NCI-H1417 treated with DMSO at 0.1 percent for 48 hours (cell line): ENCODE measurements at places on chromosomes 11 and 22.

GRCh38 chr22:42299586-42300258, 29.3 kb upstream of the TCF20 start:
- no peak for DNase-seq

DNA sequence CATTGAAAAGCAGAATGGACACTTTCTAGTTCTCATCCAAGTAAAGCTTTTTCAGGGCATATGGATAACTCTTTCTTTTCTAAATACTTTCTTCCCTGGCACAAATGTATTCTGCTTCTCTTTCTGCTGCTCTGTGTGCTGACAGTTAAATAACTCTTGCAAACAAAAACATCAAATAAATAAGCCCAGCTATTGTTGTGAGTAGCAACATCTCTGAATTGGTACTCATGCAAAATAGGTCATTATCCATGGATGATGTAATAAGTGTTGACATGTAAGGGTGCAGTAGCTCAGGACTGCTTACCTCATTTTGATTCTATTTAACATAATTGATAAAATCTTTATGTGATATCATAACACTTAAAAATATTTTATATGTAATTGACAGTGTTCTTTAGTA, 164.3 kb downstream of the MSANTD4 start:
- DNase-seq = no peak

GRCh38 chr11:61778357-61778886, 14.0 kb downstream of the TMEM258 start:
- DNase-seq = no peak

DNA sequence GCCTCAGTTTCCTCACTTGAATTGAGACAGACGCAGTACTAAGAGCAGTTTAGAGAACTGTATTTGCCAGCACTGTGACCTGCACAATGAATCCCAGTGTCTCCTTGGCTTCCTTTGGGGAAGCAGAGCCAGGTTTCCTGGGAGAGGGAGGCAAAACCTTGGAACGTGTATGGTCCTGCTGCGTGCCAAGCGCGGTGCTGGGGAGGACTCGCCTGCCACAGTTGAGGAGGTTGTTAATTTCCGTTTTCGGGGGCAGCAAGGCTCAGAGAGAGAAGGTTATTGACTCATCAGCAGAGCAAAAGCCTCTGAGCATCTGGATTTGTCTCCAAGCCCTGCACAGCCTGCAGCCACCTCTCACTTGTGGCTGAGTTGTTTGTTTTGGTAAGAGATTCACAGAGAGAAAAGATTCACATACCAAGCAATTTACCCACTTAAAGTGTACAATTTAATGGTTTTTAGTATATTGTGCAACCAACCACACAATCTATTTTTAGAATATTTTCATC, 10.8 kb downstream of the SYT12 start:
- DNase-seq = no peak

- DNase-seq = no peak
These were observed 35.2 kb downstream of the XKR3 start for GRCh38 chr22:16789860-16790493.

DNA sequence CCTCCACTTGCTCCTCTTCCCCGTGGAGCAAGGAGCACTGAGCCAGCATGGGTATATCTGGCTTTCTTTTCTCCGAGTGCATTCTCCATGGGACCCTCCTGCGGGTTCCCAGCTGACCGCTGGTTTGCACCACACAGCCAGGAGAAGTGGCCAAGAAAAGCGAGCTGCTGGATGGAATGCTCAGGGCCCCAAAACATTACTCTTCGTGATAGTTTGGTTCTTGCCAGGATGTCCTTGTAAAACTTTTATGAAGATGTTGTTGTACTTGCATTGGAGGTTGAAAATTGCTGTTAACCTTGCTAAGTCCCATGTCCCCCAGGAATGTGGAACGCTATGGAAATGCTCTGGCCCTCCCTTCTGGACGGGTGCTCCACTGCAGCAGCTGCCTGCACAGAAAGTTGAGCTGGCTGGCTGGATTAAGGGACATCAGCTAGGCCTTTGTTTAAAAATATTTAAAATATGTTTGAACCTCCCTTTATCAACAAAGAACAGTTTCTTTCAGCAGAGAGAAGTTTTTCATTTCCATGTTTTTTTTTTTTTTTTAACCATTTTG, 68.7 kb downstream of the ZNRF3 start:
- no peak for DNase-seq

DNA sequence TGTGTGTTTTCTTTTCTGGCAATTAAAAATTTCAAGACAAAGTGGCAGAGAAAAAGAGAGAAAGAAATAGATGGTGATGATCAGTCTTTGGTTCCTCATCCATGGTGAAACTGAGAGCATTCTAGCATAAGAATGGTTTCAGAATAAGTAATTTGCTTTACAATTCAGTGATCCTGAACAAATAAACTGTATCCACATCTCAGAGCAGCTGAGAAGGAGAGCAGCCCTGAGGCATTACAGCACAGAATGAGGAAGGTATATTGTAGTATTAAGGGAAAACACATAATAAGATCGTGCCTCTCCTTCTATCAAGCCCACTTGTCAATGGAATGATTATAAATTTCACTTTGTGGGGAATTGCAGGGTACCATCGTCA, 17.4 kb downstream of the LUZP2 start:
- DNase-seq = no peak

DNA sequence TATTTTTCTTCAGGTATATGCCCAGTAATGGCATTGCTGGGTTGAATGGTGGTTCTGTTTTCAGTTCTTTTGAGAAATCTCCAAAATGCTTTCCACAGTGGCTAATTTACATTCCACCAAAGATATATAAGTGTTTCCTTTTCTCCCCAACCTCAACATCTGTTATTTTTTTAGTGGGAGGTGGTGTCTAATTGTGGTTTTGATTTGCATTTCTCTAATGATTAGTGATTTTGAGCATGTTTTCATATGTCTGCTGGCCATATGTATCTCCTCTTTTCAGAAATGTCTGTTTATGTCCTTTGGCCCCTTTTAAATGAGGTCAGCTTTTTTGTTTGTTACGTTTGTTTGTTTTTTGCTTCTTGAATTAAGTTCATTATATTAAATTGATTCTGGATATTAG, 760.2 kb downstream of the KCNA4 start:
- DNase-seq = no peak

- no peak for DNase-seq
These were observed 74.7 kb upstream of the DRD2 start for GRCh38 chr11:113549611-113550578.

DNA sequence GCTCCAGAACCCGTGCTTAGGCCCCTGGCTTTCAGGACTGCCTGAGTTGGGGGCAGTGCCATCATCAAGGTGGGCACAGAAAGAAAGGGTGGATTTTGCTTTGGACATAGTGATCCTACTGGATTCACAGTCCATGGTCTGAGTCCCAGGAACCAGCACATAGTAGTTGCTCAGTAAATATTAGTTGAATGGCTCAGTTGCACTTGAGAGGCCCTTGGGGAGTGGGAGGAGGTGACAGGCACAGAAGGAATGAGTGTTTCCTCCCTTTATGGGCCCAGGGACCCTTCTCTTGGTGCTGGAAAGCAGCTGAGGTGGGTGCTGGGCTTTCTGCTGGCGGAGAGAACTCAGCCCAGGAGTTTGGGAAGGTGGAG, 16.6 kb downstream of the ARHGEF17 start:
- DNase-seq = no peak

- no peak for DNase-seq
These were observed 461.2 kb downstream of the BRD1 start for GRCh38 chr22:49366437-49366836.

GRCh38 chr22:36258701-36259614, 6.0 kb downstream of the APOL1 start:
- DNase-seq = no peak

GRCh38 chr11:128884703-128885338, 6.3 kb upstream of the KCNJ5 start:
- DNase-seq = peak; percentile 9

- DNase-seq = no peak
These were observed 215.5 kb downstream of the TTC28 start for GRCh38 chr22:28464127-28464526.

DNA sequence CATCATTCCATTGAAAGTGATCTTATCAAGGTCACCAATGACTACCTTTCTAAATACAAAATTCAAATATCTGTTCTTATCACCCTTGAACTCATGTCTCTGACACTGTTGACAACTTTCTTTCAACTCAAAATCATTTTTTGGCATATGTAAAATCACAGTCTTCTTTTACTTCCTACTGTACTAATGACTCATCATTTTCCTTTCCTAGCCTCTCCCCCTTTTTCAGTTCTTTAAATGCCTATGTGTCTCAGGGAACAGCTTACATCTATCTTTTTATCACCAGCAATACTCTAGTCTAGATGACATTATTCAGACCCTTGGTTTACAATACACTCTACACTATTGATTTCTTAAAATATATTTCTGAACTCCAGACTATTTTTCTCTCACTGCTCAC, 2220.7 kb upstream of the RAG2 start:
- no peak for DNase-seq

- DNase-seq = no peak
These were observed 126.7 kb downstream of the TEAD1 start for GRCh38 chr11:12800871-12801270.

DNA sequence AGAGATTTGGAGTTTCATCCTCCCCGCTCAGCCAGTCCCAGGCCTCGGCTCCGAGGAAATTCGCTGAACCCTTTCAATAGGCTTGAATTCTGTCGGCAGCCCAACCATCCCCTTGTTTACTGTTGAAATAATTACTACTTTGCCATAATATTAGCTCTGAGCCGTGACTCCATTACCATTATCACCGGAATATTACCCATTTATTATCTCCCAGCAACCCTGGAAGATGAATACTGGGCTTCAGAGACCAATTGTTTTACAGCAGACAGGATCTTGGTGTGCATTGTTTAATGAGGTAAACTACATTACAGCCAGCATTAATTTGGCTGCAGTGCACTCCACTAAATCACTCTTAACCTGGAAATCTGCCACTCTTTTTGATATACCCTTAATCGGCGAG, 867.4 kb downstream of the NTM start:
- peak; percentile 96 for DNase-seq

- DNase-seq = no peak
These were observed 76.0 kb downstream of the HSD17B12 start for GRCh38 chr11:43756575-43756974.

DNA sequence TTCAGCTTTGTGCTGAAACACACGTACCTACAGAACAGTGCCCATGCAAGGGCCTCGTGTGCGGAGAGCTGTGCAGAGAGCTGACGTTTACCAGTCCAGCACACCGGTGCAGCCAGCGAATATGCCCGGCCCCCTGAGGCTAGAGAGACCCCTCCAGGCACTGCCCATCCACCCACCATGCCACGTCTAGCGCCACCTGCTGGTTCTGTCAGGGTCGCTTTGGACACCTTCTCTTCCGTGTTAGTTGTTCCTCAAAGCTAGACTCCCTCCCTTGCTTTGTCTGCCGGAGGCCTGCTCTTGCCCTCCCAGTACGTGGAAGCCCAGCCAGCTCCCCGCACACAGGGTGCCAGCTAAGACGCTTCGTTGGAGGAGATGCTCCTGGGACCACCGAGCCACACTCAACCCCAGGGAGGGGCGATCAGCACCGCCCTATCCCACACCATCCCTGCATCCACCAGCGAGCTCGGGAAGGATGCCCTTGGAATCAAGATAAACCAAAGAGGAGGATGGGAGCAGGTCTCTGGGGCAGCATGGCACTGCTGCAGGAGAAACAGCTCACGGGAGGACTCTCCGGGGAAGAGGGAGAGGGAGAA, 43.4 kb downstream of the CPT1A start:
- no peak for DNase-seq

GRCh38 chr11:106818443-106818842, 199.8 kb downstream of the GUCY1A2 start:
- no peak for DNase-seq

- no peak for DNase-seq
These were observed 36.4 kb upstream of the ACER3 start for GRCh38 chr11:76824083-76824939.

DNA sequence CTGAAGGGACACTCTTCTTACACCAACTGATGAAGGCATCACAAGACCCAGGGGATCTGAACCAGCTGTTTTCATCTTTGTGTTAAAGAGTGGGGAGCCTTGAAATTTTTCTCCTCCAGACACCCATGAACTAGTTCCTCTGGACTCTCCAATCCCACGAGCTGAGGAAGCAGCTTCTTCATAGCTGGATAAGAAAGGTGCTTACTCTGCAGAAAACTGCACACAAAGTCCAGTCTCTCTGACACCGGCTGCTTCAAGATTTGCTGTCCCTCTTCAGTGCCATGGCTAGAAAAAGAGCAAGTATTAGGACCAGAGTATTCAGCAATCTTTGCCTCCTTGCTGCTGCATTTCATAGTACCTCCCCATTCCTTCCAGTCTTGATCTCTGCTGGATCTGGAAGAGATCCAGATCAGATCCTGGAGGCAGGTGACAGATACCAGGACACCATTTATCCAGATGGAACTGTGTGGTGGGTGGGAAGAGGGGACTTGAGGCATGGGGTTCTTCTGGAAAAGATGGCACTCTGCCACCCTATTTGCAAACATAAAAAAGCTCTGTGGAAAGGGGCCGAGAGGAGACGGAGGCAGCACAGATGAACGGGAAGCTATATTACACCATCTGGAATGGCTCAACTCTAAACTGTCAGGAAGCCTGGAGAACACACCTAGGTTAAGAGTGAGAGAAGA, 25.5 kb downstream of the IL18BP start:
- DNase-seq = no peak

- DNase-seq = no peak
These were observed 45.1 kb upstream of the CBX7 start for GRCh38 chr22:39197578-39197977.

DNA sequence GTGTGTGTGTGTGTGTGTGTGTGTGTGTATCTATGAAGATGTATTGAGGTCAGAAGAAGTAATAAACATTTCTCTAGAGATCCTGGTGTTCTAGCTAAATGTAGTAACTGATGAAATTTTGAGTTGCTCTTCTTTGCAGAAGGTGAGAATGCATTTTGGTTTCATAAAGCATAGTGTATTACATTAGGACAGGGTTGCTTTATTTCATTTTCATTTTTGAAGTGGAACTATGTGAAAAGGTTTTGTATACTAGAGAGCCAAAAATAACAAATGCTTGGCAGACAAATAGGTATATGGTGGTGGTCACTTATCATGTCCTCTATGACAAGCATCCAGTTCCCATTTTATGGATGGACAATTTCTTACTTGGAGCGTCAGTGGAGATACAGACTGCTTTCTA, 99.0 kb downstream of the CASP12 start:
- no peak for DNase-seq

GRCh38 chr11:126363706-126364248, 8.3 kb downstream of the ST3GAL4 start:
- no peak for DNase-seq

GRCh38 chr11:41289408-41289807, 170.0 kb downstream of the LRRC4C start:
- DNase-seq = no peak

GRCh38 chr11:97702951-97703350, 1313.1 kb downstream of the JRKL start:
- DNase-seq = no peak
